Upper lobe of right lung (tissue), 1 donor: ENCODE measurements at places on chromosomes 5 and 9. TPM values are rescaled to one million over a fixed set of nuclear protein-coding genes. Genes with fewer than 3 reads are reported as not detected.

The RNF183 gene
- not detected for total RNA-seq

The PCDHB2 gene
- total RNA-seq = 3.8 TPM

DNA sequence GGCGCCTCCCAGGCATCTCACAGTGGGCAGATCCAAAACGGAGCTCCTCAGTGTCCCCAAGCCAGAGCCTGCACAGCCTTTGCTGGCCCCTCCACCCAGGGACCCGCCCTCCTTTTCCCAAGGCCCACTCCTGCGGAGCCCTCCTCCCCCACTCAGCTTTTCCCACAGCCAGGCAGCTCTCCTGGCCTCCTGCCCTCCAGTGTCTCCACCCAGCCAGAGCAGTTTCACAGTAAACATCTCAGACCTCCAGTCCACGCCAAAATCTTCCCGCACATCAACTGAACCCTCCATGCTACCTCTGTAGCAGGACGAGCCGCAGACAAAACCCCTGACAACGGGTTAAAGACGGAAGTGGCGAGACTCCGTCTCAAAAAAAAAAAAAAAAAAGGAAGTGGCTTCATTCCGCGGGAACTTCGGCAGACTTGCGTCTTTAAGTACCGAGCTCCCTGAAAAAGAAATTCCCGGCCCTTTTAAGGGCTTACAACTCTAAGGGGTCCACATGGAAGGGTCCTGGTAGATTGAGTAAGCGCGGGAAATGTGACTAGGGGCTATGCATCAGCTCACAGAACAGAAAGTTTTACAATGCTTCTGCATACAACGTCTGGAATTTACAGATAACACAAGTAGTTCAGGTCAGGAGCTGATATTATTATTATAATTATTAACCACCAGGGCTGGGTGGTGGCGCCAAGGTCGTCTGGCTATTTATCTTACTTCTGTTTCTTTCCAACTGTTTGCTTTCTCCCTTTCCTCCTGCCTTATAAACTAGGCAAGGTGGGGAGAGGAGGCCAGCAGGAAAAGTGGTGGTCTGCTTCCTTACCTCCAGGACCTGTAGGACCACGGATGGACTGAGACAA, 11.4 kb upstream of the GRIN1 start:
- H3K27ac ChIP-seq = peak overlapping the region; percentile 85
- no peaks in the 10 kb centered on the region for H3K36me3 ChIP-seq
- H3K27me3 ChIP-seq = no peaks in the 10 kb centered on the region
- peak overlapping the region; percentile 77 for H3K4me3 ChIP-seq
- DNase-seq = peak; percentile 75

The ZBTB5 gene
- 10.1 TPM for total RNA-seq

DNA sequence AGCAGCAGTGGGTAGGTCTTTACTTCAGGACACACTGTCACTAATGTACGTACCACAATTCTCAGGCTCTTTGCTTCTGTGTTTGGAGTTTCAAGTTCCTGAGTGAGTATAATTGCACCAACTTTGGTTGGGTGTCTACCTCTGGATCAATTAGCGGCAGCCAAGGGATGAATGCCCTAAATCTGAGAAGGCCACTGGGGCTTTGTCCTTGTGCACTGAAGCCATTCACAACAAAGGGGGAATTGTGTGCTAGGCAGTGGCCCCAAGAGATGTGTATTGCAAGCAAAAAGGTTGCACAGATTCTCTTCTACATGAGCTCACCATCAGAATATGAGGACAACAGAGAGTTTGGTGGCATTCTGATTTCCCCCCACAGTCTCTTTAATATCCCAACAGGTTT, 3.9 kb upstream of the PHF24 start:
- H3K4me3 ChIP-seq = no peak overlapping the region
- no peaks in the 10 kb centered on the region for H3K36me3 ChIP-seq
- DNase-seq = no peak
- H3K4me1 ChIP-seq = peaks cover 6% of the 10 kb centered on the region
- H3K27ac ChIP-seq = no peak overlapping the region
- H3K27me3 ChIP-seq = peaks cover 33% of the 10 kb centered on the region

DNA sequence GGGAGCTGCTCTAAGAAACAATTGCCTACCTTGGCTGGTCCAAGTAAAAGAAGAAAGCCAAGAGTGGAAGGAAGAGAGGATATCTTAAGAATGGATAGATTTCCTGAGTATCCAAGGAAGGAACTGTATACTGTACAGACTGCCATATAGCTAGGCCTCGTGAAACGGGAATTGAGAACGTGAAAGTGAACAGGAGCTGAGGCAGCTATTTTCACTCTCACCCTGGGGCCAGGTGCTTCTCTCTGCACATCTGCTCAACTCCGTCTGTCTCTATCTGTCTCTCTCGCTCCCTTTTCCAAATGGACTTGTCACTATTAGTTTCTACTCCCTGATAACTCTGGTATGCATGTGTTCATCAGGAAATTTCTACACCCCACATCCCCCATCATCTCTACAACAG, 35.9 kb upstream of the TESK1 start:
- no peak overlapping the region for H3K27ac ChIP-seq
- DNase-seq = no peak
- no peak overlapping the region for H3K4me3 ChIP-seq
- no peaks in the 10 kb centered on the region for H3K36me3 ChIP-seq
- no peaks in the 10 kb centered on the region for H3K27me3 ChIP-seq

The PCDHGA4 gene
- total RNA-seq = 3.9 TPM

- no peaks in the 10 kb centered on the region for H3K27me3 ChIP-seq
- DNase-seq = no peak
- H3K4me3 ChIP-seq = no peak overlapping the region
- no peaks in the 10 kb centered on the region for H3K4me1 ChIP-seq
These were observed 20.3 kb downstream of the ARPC5L start for GRCh38 chr9:124882231-124882630.

The ADAMTS12 gene
- 11.2 TPM for total RNA-seq

DNA sequence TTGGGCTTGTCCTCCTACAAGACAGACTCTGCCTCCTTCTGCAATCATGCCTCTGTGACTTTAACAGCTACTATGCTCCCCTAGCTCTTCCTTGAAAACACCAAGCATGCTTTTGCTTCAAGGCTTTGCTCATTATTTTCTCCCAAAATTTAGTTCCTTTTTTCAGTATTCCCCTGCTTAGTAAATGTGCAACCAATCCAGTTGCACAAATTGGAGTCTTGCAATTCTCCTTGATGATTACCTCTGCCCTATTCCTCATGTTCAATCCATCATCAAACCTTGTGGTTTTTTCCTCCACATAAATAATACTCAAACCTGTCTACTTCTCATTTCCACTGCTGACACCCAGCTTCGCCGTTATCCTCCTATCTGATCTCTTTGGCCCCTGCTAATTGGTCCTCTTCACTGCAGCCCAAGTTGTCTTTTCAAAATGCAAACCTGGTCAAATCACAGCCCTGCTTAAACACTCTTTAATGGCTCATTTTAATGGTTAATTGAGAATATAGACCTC, 296.3 kb downstream of the CWC27 start:
- H3K27me3 ChIP-seq = no peaks in the 10 kb centered on the region
- no peak overlapping the region for H3K4me3 ChIP-seq
- no peaks in the 10 kb centered on the region for H3K4me1 ChIP-seq

DNA sequence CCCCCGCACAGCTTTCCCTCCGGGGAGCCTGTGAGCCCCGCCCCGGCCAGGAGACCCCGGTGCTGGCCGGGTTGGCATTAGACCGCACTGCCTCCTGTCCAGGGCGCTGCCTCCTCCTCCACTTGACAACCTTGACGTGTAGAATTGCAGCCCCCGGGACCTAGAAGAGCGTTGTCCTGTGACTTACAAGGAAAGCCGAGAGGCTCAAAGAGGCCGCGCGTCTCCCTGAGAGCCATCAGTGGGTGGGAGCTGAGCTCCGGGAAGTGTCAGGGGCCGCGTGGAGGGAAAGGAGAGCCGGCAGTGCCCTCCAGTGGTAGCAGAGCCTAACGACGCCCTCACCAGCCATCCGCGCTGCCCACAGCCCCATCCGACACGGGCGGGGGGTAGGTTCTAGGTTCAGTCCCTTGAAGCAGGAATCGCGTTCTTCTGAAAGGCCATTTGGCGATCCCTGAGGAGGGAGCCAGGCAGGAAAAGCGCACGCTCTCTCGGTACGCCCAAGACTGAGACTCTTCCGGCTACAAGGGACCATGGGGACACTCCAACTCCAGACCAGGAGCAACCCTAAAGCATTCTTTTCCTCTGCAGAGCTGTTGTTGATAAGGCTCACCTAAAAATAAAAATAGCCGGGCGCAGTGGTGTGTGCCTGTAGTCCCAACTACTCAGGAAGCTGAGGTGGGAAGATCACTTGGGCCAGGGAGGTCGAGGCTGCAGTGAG, 40.6 kb upstream of the SAP30L start:
- H3K27me3 ChIP-seq = no peaks in the 10 kb centered on the region
- peaks cover 9% of the 10 kb centered on the region for H3K36me3 ChIP-seq
- H3K4me1 ChIP-seq = peaks cover 4% of the 10 kb centered on the region
- H3K4me3 ChIP-seq = peak overlapping the region; percentile 32
- no peak overlapping the region for H3K27ac ChIP-seq
- DNase-seq = peak; percentile 88

- H3K4me1 ChIP-seq = no peaks in the 10 kb centered on the region
- H3K27me3 ChIP-seq = no peaks in the 10 kb centered on the region
- no peak overlapping the region for H3K27ac ChIP-seq
- no peaks in the 10 kb centered on the region for H3K36me3 ChIP-seq
- DNase-seq = no peak
These were observed 22.1 kb upstream of the FAM13B start for GRCh38 chr5:138054847-138055558.

GRCh38 chr9:77853716-77854115, 177.9 kb downstream of the GNAQ start:
- H3K4me3 ChIP-seq = no peak overlapping the region
- H3K27me3 ChIP-seq = no peaks in the 10 kb centered on the region
- H3K27ac ChIP-seq = peak overlapping the region; percentile 43
- H3K36me3 ChIP-seq = no peaks in the 10 kb centered on the region
- peaks cover 37% of the 10 kb centered on the region for H3K4me1 ChIP-seq

DNA sequence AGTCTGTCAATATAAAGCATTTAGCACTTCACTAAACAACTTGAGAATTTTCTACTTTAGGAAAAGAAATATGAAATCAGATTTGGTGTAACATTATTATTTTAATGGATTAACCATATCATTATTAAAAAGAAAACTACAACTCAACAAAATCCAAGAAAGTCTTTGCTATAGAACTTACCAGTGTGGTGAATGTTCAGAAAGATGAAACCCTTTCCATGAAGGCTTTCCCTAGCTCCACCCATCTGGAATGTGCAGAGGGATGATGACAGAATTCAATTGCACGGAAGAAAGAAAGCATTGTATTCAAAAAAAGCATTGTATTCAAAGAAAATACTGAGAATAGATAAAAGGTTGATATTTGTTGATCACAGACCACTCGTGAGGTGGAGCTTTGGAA, 328.6 kb upstream of the NUDT12 start:
- H3K4me3 ChIP-seq = no peak overlapping the region
- no peak overlapping the region for H3K27ac ChIP-seq
- no peak for DNase-seq
- H3K27me3 ChIP-seq = no peaks in the 10 kb centered on the region
- H3K36me3 ChIP-seq = no peaks in the 10 kb centered on the region

GRCh38 chr9:130689937-130690700, 3.5 kb upstream of the EXOSC2 start:
- H3K36me3 ChIP-seq = no peaks in the 10 kb centered on the region
- peak overlapping the region; percentile 41 for H3K4me3 ChIP-seq
- H3K27ac ChIP-seq = peak overlapping the region; percentile 79
- H3K27me3 ChIP-seq = no peaks in the 10 kb centered on the region

- H3K36me3 ChIP-seq = no peaks in the 10 kb centered on the region
- no peaks in the 10 kb centered on the region for H3K27me3 ChIP-seq
- H3K4me1 ChIP-seq = peaks cover 26% of the 10 kb centered on the region
- no peak overlapping the region for H3K27ac ChIP-seq
- DNase-seq = no peak
These were observed 44.5 kb downstream of the SERINC5 start for GRCh38 chr5:80211327-80211726.

- DNase-seq = no peak
- peaks cover 50% of the 10 kb centered on the region for H3K36me3 ChIP-seq
- H3K27ac ChIP-seq = no peak overlapping the region
- H3K4me3 ChIP-seq = no peak overlapping the region
- no peaks in the 10 kb centered on the region for H3K27me3 ChIP-seq
- no peaks in the 10 kb centered on the region for H3K4me1 ChIP-seq
These were observed 30.2 kb downstream of the MLANA start for GRCh38 chr9:5920860-5921328.
